ENCODE measurements at places on chromosomes 4 and X.
A peak's percentile ranks its signal among the peaks of the same experiment; 100 is the strongest.

DNA sequence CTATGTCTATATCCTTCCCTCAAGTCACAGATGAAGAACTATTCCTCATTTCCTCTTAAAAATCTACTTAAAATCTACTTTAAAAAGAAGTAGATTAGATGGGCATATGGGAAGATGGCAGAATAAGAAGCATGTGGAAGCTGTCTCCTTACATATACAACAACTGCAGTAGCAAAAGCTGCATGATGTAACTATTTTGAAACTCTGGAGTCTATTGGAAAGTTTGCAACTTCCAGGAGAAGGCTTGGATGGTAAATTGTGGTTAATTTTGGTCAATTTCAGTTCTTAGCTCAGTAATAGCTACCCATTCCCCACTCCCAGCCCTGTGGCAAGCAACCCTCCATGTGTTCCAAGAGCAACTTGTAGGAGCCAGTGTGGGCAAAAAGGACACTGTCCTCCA, 36.9 kb downstream of the MORC4 start:
- no peak for DNase-seq

GRCh38 chr4:168907119-168907698, 102.8 kb downstream of the CBR4 start:
- no peak for DNase-seq

DNA sequence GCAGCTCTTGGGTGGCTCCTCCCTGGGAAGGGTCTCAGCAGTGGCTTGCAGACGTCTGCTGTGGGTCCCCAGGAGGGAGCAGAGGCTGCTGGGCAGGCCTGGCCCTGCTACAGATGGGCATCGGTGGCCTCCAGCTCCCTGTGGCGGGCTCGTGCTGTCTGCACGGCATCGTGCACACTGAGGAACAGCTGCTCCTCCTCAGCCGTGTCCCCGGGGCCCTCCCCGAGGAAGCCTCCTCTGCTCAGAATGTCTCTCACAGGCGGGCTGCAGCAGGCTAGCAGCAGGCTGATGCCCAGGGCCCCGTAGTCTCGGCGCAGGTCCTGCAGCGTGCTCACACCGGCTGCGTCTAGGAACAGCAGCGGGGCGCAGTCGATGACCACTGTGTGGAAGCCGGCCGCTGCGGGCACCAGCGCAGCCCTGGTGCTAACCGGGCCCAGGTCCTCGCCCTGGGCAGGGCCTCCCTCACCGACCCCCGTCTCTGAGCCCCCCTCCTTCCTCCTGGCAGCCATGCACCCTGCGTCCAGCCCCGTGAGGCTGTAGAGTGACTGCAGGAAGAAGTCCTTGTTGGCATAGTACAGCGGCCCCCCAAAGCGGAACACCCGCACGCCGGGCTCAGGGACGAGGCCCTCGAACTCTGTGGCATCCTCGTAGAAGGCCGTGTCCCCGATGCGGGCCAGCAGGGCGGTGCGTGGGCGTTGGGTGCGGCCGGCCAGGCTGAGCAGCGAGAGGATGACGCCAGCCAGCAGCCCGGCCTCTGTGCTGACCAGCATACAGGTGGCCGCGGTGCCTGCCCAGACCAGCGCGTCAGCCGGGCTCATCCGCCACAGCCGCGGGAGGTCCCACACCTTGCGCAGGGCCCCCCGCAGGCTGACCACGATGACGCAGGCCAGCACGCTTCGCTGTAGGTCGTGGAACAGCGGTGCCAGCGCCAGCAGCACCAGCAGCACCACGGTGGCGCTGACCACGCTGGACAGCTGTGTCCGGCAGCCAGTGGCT, 2.2 kb downstream of the IDUA start:
- DNase-seq, result no peak

- no peak for DNase-seq
These were observed 39.4 kb downstream of the STIM2 start for GRCh38 chr4:26899991-26900390.

GRCh38 chrX:37817579-37817978, 29.8 kb downstream of the DYNLT3 start:
- no peak for DNase-seq

- no peak for DNase-seq
These were observed 41.9 kb upstream of the SLC4A4 start for GRCh38 chr4:71296945-71297344.

GRCh38 chrX:15128861-15129260, 141.0 kb downstream of the ASB9 start:
- DNase-seq, result no peak

- DNase-seq, result no peak
These were observed 83.3 kb upstream of the AMELX start for GRCh38 chrX:11209798-11210414.

DNA sequence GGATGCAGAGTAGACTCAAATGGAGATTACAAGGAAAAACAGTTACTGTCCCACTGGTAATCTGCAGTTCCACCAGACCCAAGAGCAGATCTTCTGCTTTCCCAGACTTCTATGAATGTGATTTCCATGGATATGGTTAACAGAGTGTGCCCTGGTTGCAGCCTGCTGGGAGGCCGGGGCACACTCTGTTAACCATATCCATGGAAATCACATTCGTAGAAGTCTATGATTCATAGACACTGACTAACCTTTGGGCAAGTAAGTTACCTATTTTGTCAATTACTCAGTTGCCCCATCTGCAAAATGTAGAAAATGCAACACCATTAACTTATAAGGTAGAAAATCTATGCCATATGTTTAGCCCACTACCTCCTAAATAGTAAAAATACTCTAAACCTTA, 443.1 kb upstream of the PITX2 start:
- no peak for DNase-seq

DNA sequence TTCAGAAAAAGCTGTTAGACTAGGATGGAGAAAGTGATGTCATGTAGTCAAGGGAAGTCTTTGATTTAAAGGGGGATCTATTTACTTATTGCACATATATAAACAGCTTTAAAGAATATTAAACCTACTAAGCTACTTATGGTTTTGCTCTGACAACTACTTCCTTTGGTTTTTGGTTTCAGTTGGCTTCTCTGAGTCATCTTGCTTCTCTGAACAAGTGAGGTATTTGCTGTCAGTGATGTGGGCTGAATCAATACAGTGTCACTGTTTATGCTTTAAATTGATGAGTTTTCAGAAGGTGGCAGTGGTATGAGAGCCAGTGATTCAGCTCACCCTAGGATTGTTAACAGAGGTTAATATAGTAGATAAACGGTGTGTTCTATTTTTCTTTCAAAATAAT, 75.1 kb downstream of the CEP44 start:
- peak; percentile 22 for DNase-seq

- DNase-seq, result no peak
These were observed 38.5 kb upstream of the MED14 start for GRCh38 chrX:40773809-40774208.
